Thoracic aorta (tissue), 2 donors: ENCODE measurements at places on chromosomes 7 and 10.

- DNase-seq, result no peak
Measured at GRCh38 chr10:22332116-22332692, 11.3 kb downstream of the BMI1 start.

GRCh38 chr7:156621652-156622051 lies 18.9 kb upstream of the RNF32 start:
- DNase-seq, result no peak

DNA sequence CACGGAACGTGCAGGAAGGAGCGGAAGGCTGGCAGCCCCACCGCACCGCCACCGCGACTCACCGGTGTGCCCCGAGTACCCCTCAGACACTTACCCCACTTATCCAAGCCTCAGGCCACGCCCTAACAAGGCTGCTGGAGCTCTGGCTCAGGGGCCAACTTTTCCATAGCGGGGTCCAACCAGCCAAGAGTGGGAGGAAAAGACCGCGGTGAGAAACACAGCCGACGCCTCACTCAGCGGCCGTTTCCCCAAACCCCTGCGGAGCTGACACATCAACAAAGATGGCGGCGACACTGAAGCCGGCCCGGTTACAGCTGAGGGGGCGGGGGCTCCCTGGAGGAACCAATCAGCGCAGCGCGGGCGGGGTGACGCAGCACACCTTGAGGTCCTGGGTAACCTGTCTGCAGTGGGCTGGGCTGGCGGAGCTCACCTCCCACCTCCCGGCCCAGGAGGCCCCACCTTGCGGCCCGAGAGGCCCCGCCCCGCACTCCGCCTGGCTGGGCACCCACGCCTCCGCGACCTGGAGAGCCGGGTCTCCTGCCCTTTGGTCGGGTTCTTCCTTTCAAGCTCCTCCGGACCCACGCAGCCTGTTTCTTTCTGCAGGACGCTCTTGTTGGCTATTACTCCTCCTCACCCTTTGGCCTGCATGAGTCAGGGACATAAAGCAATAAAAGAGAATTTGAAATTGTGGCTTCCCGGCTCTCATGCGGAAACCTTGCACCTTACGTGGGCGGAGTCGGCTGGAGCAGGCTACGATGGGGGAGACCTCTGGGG lies at the start of gene CCDC186:
Gene CCDC186, minus strand, starts transcription at position 283 of the 774 bp plus-strand sequence. CDS start 10,935 bp downstream, outside the sequence.
- DNase-seq, result peak; percentile 89

GRCh38 chr7:36456138-36456537 lies 66.5 kb downstream of the ANLN start:
- no peak for DNase-seq

GRCh38 chr10:22631646-22632278 lies 82.6 kb downstream of the PIP4K2A start:
- no peak for DNase-seq

GRCh38 chr10:90313576-90314325 lies 544.1 kb downstream of the HTR7 start:
- no peak for DNase-seq

- DNase-seq, result no peak
Measured at GRCh38 chr10:79031723-79032122, 37.0 kb upstream of the ZMIZ1 start.

DNA sequence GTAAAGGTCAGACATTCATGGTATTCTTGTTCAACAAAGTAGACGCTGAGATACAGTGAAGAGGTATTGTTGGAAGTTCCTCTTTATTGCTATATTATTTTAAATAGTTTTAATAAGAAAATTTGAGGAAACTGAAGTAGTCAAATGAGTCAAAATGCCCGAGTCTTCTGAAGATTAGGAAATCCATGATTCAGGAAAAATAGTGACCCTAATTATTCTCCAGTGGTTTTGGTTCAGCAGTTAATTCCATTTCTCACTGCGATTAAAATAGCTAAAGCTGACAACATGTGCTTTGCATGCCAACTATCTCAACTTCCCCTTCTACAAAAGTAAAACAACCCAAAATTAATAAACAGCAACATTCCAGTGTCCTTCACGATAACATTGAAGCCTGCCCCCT lies 32.7 kb upstream of the PFKP start:
- DNase-seq, result no peak

DNA sequence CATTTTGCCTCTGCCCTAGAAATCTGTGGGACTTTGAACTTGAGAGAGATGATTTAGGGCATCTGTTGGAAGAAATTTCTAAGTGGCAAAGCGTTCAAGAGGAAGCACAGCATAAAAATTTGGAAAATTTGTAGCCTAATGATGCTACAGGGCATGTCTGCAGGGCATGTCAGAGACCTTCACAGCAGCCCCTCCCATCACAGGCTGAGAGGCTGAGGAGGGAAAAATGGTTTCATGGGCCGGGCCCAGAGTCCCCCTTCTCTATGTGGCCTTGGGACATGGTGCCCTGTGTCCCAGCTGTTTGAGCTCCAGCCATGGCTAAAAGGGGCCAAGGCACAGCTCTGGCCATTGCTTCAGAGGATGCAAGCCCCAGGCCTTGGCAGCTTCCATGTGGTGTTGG lies 203.0 kb downstream of the STK31 start:
- DNase-seq, result no peak

DNA sequence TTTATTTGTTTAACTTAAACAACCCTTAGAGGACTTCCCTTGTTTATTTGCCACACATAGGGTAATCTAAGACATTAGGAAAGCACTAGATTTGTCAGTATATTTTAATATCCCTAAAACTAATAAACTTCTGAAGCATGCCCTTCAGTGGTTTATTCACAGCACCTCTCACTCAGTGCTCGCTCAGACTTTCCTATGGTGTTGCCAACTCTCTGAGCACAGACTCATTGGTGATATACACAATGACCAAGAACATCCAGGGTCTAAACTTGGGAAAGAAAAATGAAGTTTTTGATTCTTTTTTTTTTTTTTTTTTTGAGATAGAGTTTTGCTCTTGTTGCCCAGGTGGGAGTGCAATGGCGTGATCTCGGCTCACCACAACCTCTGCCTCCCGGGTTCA lies 82.2 kb downstream of the RAB11FIP2 start:
- no peak for DNase-seq

DNA sequence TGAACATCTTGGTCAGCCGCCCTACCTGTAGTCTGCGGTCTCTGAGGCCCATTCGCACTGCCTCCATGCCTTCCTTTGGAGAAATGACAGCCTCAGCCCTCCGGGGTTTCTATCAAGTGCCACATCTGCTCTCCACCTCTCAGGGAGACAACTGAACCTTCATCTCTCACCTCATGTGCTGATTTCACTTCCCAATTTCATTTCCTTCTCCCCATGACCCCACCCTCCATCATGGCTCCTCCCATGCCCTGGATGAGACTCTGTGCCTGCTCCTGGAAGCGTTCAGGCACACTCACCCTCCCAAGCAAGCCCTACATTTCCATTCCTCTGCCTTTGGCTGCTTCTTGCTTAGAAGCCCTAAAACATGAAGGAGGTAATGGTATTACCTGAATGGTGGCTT lies 7.8 kb upstream of the SCD start:
- DNase-seq, result no peak

- no peak for DNase-seq
Measured at GRCh38 chr7:75072981-75073283, 670 bp downstream of the RCC1L start.

DNA sequence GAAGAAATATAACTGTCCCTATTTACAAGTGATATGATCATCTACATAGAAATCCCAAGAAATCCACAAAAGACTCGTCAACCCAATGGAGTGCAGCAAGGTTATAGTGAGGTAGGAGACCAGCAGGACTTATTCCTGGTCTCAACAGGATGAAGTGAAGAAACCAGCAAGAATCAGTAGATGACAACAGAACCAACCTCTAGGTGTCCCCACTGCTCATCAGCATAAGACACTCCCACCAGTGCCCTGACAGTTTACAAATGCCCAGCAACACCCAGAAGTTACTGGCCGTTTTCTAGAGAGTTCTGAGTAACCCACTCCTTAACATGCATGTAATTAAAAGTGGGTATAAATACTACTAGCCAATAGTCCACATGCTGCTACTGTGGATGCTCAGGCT lies 470.5 kb upstream of the LRRTM3 start:
- DNase-seq, result no peak

- DNase-seq, result no peak
Measured at GRCh38 chr10:53102424-53102823, 329.8 kb upstream of the MBL2 start.

DNA sequence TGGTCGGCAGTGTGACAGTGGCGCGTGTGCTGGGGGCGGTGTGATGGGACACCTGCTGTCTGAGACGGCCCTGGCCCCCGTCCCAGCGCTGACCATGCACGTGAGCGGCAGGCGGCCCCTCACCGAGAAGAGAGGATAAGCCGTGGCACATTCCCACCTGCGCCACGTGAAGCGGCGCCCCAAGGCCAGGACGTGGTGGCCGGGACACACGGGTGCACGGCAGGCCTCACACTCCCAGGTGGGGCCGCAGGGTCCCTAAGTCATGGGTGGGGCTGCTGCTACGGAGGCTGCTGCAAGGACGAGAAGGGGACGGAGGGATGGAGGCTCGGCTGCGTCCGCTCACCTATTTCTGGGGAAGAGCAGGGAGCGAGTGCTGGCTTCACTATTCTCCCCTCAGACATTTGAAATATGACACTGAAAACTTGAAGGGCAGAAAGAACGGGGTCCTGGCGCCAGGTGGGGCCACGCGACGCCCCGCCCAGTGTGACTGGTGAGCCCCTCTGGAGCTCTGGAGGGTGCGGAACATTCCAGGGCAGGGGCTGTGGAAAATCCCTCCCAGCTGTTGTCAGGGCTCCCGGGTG lies 7.5 kb downstream of the CYP2W1 start:
- no peak for DNase-seq

DNA sequence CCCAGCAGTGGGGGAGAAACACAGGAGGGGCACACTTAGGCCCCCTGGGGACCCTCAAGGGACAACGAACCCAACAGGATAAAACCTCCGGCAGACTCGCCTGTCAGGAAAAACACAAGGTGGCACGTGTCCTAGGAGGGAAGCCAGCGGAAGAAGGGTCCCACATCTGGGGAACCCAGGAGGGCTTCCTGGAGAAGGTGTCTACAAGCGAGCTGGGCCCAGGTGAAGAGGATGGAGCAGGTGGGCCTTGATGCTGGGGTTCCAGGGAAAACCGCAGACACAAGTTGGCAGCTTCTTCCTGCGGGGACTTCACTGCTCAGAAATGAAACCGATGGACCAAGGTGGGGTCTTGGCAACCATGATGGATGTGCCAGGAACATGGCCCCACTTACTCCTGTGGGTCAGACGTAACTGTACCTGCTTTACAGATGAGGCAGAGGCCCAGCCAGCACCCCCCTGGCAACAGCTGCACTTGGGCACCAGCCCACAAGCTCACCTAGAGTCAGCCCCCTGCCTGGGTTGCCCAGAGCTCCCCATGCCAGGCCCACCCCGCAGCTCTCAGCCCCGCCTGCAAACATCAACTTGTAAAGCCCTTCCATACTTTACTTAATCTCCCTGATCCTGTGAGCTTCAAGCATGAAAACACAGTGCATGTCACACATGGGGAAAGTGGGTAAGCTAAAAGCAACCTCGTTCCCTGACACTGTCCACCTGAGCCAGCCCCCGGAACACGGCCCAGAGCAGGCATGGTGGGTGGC lies 225.0 kb downstream of the ELFN1 start:
- DNase-seq, result no peak

DNA sequence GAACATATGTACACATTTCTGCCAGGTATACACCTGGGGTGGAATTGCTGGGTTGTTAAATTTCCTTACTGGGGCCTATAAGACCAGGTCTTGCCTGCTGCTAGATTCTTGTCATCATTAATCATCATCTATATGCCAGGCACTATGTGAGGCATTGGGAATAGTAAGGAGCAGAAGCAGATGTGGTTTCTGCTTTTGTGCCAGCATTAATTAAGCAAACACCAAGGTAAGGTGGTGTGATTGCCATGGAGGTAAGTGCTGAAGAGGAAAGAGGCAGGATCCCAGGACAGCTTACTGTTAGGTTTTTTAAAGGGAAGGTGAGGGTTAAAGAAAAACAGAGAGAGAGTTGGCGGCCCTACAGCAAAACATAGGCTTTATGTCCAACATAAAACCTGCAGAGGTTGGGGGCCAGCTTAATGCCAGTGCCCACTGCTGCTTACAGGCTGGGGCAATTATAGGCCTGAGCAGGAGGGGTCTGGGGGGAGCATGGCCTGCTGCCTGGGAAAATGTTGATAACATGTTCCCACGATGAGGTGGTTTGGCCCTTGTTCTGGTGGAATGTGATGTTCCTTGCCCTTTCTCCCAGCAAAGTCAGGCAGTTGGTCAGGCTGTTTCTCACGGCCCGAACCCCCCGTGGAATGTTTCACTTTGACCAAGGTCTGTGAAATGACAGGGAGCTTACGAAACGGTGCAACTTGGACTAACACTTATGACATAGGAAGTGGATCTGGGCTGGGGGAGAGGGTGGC lies 93.9 kb downstream of the RBM20 start:
- no peak for DNase-seq

DNA sequence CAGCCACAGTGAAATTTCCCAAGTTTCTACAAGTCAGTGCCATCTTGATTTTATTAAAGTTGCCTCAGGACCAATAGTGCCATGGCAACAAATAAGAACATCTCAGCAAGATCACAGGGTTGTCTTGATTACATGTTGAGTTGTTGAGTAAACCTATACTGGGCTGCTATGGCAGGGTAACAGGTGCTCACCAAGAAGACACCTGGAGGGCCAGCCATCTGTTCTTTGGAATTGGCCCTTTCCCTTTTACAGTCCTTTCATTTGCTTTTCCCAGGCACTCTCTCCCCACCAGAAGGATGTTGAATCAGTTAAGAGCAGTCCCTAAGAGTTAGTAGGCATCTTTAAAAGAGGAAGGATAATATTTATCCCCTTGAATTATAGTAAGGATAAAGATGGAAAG lies 582.0 kb downstream of the TNS3 start:
- no peak for DNase-seq

DNA sequence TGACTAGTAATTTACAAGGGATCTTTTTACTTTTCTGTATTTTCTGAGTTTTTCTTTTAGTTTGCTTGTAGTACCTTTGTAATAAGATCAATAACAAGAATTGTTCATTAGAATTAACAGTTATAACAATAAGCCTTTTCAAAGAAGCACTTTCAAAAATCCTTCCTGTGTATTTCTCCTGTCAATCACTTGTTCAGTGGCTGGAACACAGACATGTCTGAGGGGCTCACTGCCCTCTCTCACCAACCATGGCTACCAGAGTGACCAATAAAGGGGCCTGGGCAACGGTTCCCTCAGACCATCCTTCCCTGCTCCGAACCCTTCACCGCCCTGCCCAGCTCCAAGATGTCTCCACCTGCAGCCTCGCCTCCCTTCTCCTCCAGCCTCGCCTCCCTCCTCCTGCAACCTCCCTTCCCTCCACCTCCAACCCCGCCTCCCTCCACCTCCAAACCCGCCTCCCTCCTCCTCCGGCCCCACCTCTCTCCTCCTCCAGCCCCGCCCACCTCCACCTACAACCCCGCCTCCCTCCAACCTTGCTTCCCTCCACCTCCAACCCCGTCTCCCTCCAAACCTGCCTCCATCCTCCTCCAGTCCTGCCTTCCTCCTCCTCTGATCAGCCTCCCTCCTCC lies 353.4 kb downstream of the TNS3 start:
- DNase-seq, result no peak
